ENCODE measurements at places on chromosomes 5 and 9.

DNA sequence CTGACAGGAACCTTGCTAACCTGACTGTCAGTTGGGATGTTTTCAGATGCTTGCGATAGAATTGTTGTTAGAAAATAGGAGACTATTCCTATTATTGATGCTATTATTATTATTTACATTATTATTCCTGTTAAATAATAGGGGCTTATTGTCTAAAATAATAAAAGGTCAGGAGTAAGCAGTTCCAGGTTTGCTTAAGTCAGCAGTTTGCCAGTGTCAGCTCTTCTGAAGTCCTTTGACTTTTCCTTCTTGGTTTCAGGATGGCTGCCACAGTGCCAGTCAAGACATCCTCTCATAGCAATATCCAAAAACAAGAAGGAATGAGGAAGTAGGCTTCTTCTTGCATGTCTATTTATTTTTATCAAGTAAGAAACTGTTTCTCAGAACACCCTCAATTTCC is 141.7 kb upstream of the MARCHF11 start:
- no peak for DNase-seq

GRCh38 chr9:33498387-33498786 is 24.7 kb upstream of the NOL6 start:
- no peak for DNase-seq

GRCh38 chr9:87085073-87085472 is 137.8 kb upstream of the GAS1 start:
- DNase-seq = no peak

DNA sequence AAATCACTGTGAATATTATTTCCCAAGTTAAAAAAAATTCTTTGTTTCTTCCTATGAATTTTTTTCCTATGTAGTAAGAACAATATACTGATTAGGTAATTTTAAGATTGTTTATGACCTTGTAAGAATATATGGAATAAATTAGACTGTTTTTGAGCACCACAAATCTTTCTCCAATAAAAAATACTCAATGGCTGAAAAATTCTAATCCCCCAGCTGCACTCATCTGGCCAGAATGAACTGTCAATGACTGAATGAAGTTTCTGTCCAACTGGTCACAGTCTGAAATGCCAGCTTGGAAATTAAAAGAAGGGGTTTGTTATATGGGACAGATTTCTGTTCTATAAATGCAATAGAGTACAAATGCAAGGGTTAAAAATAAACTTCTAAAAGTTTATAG is 569.5 kb upstream of the SEMA6A start:
- no peak for DNase-seq

DNA sequence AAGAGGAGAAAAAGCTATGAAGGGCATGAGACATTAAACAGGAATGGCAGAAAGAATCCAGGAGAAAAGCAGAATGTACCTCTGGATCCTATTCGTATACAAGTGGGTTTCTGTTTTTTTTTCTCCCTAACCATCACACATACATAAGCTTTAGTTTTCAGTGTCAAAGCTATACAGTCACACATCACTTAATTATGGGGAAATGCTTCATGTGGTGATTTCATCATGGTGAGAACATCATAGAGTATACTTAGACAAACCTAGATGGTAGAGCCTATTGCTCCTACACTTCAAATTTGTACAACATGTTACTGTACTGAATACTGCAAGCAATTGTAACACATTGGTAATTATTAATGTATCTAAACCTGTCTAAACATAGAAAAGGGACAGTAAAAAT is 290.6 kb downstream of the AOPEP start:
- DNase-seq = no peak

DNA sequence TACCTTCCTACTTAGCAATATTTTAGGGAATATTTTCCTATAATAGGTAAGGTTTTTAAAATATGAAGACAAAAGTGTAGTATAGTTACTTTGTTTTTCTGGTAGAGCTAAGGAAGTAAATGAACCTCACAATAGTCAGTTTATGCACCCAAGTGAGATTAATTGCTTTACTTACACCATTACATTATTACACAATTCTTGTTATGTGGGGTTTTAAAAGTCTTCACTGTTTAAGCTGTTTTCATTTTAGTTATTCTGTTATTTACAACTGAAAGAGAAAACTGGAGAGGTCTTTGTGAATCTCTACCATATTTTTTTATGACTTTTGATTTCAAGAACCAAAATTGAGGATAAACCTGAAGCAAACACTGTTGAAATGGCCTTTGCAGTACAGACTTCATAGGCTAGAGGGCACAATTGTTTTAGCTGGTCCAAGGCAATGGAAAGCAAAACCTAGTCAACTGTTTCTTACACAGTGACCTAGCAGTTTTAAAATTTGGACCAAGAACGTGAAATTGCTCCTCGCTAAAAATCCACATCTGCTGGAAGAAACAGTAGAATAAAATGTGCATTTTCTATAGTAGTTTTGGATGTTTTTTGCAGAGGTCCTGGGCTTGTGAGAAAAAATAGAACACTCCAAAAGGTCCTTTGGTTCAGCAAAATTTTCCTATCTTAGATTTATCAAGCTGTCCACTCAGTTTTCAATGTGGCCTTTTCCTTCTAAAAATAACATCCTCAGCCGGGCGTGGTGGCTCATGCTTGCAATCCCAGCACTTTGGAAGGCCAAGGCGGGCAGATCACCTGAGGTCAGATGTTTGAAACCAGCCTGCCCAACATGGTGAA is 66.4 kb upstream of the FER start:
- no peak for DNase-seq

DNA sequence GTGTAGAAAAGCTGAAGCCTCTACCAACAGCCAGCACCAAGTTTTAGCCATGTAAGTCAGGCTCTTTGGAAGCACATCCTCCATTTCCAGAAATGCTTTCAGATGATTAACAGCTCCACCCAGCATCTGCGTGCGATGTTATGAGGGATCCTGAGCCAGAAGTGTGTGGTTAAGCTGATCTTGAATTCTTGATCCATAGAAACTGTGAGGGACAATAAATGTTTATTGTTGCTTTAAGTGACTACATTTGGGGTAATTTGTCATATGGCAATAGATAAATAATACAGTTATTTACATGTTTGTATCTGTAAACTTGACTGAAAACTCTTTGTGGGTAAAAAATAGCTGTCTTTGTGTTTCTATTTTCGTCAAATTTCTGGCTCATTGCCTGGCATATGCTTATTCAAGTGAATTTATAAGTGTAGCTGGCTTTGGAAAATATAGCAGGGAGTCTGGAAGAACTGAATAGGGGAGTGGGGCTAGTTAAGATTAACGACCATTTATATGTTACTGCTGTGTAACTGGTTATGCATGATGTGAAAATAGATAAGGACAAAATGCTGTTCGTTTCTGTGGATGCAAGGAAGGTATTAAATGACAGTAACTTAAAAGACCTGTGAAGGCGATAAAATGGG is 234.1 kb downstream of the LRRC70 start:
- DNase-seq = no peak

DNA sequence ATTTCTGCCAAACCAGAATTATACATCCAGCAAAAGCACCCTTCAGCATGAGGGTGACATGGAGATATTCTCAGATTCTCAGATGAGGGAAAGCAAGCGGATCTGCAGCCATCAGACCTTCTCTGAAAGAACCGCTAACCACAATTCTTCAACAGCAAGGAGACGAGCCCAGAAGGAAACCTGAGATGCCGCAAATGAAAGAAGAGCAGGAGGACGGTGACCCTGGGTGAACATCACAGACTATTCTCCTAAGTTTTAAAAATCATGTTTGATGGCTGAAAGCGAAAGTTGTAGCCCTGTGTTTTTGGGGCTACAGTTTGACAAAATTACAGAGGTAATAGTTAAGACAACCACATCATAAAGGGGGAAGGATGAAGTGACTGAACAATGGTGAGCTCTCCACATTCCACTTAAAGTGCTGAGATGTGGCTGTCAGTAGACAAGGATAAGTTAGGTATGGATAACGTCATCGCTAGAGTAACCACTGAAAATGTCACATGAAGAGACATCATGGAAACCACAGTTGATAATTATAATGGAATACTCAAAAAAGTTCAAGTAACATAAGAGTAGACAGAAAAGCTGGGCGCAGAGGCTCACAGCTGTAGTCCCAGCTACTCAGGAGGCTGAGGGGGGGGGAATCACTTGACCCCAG is 31.5 kb upstream of the NSMF start:
- DNase-seq = no peak

DNA sequence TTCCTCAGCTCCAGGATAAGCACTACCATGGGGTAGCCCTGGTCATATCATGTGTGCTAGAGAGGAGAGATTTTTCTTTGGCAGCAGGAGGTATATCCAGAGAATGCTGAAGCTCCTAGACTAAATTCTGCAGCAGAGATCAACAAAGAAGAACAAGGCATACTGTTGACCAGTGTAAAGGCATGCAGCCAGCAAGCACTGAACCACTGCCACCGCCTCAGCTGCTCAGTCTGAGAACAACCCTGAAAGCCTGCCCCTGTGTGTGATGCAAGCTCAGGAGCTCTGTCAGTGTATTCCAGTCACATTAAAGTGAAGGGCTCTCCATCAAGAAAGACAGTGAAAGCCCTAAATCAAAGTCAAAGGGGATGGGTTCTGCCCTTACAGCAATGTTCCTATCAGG is 439.5 kb upstream of the CD180 start:
- no peak for DNase-seq

- peak; percentile 64 for DNase-seq
Measured at GRCh38 chr9:127455324-127455992, 4.1 kb downstream of the LRSAM1 start.

DNA sequence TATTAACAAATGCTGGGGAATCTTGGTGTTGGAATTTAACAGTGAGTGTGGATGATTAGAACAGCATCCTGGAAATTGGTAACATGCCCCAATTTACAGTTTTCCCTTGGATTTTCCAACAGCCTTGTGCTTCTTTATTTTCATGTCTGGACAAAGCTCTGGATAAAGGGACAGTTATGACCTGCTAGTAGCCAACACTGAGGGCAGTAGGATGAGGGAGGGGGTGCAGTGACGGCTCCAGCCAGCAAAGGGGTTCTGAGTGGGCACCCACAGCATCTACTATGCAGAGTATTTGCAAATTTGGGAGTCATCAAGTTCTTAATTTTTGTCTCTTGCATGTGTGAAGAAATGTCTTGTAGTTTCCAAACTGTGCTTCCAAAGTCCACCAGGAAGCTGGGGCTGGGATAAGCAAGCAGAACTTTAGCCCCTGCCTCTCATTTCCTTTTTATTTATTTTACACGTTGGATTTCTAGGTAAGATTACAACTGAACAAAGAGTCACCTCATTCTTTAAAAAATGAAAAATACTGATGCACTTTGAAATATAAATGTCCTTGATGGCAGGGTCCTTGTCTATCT is 63.0 kb upstream of the SELENOP start:
- DNase-seq = no peak

- no peak for DNase-seq
Measured at GRCh38 chr5:41858890-41859289, 11.3 kb downstream of the OXCT1 start.

GRCh38 chr9:71364186-71364955 is 242.9 kb upstream of the TRPM3 start:
- no peak for DNase-seq

- no peak for DNase-seq
Measured at GRCh38 chr9:136171009-136171800, 33.7 kb downstream of the LHX3 start.

GRCh38 chr5:115475788-115476187 is 68.8 kb downstream of the FEM1C start:
- no peak for DNase-seq

- no peak for DNase-seq
Measured at GRCh38 chr9:94825611-94825958, 99.1 kb downstream of the AOPEP start.

DNA sequence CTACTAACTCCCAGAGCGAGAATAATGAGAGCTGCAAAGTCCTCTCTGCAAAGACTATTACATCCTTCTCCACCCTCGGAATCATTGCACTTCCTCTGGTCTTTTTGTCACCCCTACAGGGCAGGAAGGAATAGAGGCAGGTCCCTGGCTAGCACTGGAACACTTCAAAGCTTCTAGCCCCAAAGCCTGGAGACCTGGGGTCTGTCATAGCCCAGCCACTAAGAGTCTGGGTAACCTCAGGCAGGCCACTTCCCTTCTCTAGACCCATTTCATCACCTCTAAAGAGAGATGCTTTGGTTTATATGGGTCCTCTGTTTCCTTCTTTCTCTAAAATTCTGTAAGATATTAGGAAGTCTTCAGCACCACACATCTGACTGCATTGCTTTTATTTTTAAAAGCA is 6.7 kb downstream of the ADRB2 start:
- no peak for DNase-seq

DNA sequence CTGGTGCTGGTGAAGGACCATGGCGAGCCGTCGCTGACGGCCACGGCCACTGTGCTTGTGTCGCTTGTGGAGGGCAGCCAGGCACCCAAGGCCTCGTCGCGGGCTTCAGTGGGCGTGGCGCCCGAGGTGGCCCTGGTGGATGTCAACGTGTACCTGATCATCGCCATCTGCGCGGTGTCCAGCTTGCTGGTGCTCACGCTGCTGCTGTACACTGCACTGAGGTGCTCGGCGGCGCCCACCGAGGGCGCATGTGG is 2.2 kb downstream of the PCDHA10 start:
- DNase-seq = no peak

GRCh38 chr5:176151281-176151680 is 86.9 kb upstream of the SIMC1 start:
- no peak for DNase-seq

- peak; percentile 80 for DNase-seq
Measured at GRCh38 chr5:132473019-132473531, 17.5 kb downstream of the IRF1 start.

GRCh38 chr9:36078051-36078450 is 41.3 kb downstream of the RECK start:
- no peak for DNase-seq

GRCh38 chr5:95664204-95664786 is 17.7 kb downstream of the RFESD start:
- DNase-seq = no peak

- DNase-seq = no peak
Measured at GRCh38 chr5:67042176-67043003, 154.2 kb downstream of the CD180 start.

DNA sequence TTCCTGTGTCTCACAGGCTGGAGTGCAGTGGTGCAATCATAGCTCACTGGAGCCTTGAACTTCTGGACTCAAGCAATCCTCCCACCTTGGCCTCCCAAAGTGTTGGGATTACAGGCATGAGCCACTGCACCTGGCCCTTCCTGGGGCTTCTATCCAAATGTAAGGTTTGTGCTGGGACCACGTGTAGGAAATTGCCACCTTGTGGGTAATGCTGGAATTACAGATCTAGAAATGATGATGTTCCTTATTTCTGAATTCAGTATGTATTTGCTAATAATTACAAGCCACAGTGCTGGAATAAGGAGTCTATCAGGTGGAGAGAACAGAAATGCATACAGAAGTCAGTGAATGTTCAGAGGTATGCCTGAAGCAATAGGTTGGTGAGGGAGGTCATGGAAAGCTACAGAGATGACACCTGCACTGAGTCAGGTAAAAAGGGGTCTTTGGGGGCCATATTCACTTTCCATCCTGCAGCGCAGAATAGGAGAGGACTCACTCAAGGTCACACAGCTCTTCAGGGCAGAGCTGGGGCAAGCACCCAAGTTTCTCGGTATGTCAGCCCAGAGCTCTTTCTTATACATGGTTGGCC is 8.8 kb upstream of the IGFBPL1 start:
- DNase-seq = no peak

GRCh38 chr5:90329911-90330310 is 79.6 kb downstream of the CETN3 start:
- no peak for DNase-seq
